Liver (tissue), 10 donors: ENCODE measurements at places on chromosomes 5 and 9.
A peak's percentile ranks its signal among the peaks of the same experiment; 100 is the strongest.

DNA sequence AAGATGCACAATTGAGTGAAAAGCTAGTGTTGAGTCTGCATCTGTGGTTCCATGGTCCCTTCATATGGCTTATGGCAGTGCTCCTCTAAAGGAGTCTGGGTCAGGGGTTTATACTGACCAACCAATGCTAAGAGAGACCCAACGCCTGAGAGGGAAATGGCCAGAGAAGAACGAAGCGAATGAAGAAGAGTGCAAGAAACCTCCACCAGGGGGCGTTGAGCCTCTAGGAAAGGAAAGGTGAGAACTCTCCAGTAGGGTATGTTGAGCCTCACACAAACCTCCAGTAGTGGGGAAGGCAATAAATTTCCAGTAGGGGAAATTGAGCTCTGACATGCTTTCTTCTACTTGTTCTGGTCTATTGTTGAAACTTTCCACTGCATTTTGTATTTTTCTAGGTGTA, 470.6 kb downstream of the PRDM9 start:
- no peaks in the 10 kb centered on the region for H3K36me3 ChIP-seq
- no peak overlapping the region for H3K27ac ChIP-seq
- H3K4me1 ChIP-seq, result no peaks in the 10 kb centered on the region
- no peak for DNase-seq
- H3K4me3 ChIP-seq, result no peak overlapping the region

- no peak for DNase-seq
- H3K27ac ChIP-seq, result no peak overlapping the region
- H3K27me3 ChIP-seq, result no peaks in the 10 kb centered on the region
- no peak overlapping the region for H3K4me3 ChIP-seq
- H3K4me1 ChIP-seq, result peaks cover 20% of the 10 kb centered on the region
These were observed 82.6 kb downstream of the KIAA1958 start for GRCh38 chr9:112569186-112569585.

GRCh38 chr5:109519416-109519815, 109.6 kb upstream of the PJA2 start:
- H3K4me3 ChIP-seq, result no peak overlapping the region
- no peaks in the 10 kb centered on the region for H3K27me3 ChIP-seq
- H3K36me3 ChIP-seq, result no peaks in the 10 kb centered on the region
- no peaks in the 10 kb centered on the region for H3K4me1 ChIP-seq
- H3K27ac ChIP-seq, result no peak overlapping the region

GRCh38 chr9:112037281-112038016, 137.6 kb downstream of the SUSD1 start:
- no peaks in the 10 kb centered on the region for H3K27me3 ChIP-seq
- H3K36me3 ChIP-seq, result no peaks in the 10 kb centered on the region
- no peak overlapping the region for H3K27ac ChIP-seq
- peaks cover 3% of the 10 kb centered on the region for H3K4me1 ChIP-seq
- H3K4me3 ChIP-seq, result no peak overlapping the region

GRCh38 chr9:109466623-109467590, 31.2 kb downstream of the PTPN3 start:
- no peaks in the 10 kb centered on the region for H3K27me3 ChIP-seq
- no peak for DNase-seq
- H3K4me3 ChIP-seq, result no peak overlapping the region
- peaks cover 2% of the 10 kb centered on the region for H3K36me3 ChIP-seq

DNA sequence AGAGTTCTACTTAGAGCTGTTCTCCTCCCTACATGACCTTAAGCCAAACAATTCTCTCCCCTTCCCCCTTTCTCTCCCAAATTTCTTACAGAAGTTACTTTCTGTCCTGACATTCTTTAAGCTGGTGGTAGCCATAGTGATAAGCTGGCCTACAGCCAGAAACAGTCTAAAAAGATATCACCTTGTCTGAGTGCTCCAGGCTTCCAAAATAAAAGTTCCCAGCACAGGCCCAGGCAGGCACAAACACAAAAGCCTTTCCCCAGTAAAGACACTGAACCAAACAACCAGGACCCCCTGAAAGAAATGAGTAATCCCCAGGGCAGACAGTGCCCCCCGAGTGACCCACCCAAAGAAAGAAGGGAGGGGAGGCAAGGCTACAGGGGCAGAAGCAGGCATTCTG, 19.2 kb downstream of the SIL1 start:
- peaks cover 19% of the 10 kb centered on the region for H3K4me1 ChIP-seq
- peak; percentile 45 for DNase-seq
- no peak overlapping the region for H3K27ac ChIP-seq
- H3K4me3 ChIP-seq, result no peak overlapping the region
- no peaks in the 10 kb centered on the region for H3K27me3 ChIP-seq
- H3K36me3 ChIP-seq, result no peaks in the 10 kb centered on the region

DNA sequence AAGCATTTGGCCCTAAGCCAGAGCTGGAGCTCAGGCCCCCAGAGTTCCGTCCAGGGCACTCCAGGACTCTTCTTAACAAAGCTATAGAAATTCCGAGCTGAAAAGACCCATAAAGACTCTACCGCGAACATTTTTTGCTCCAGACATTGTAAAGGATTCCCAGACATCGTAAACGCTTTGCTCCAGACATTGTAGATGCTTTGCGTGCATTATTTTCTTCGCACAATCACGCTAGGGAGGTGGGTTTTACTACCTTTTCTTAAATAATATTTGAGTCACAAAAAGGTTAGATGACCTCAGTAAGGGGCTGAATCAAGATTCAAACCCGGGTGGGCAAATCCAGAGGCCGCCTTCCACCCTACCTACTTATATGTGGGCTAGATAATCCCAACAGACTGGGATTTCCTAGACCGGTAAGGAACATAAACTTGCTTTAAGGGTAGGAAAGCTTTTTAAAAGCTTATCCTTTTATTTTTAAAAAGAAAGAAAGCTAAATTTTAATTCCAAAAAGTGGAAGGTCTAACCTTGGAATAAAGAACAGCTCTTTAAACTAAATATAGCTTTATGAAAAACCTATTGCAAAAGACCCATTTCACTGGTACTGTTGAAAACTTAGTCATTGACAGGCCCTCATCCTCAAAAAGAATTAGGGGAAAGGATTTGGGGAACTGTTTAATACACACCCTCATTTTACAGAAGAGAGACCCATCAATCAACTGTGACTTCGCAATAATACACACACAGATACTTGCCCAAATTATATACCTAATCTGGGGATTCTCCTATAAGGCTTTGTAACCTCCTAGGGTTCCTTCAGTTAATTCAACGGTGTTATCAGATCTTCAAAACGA, 822 bp upstream of the TNIP1 start:
- H3K4me1 ChIP-seq, result peaks cover 13% of the 10 kb centered on the region
- DNase-seq, result no peak
- peak overlapping the region; percentile 56 for H3K4me3 ChIP-seq
- H3K27me3 ChIP-seq, result no peaks in the 10 kb centered on the region
- H3K36me3 ChIP-seq, result no peaks in the 10 kb centered on the region

- no peak overlapping the region for H3K27ac ChIP-seq
- H3K36me3 ChIP-seq, result no peaks in the 10 kb centered on the region
- H3K4me1 ChIP-seq, result peaks cover 22% of the 10 kb centered on the region
- no peak overlapping the region for H3K4me3 ChIP-seq
These were observed 1.5 kb downstream of the FBN2 start for GRCh38 chr5:128536254-128537220.

- H3K27me3 ChIP-seq, result no peaks in the 10 kb centered on the region
- no peak overlapping the region for H3K27ac ChIP-seq
- H3K4me1 ChIP-seq, result no peaks in the 10 kb centered on the region
- no peaks in the 10 kb centered on the region for H3K36me3 ChIP-seq
These were observed 126.8 kb downstream of the SPATA31D1 start for GRCh38 chr9:82115331-82115730.

DNA sequence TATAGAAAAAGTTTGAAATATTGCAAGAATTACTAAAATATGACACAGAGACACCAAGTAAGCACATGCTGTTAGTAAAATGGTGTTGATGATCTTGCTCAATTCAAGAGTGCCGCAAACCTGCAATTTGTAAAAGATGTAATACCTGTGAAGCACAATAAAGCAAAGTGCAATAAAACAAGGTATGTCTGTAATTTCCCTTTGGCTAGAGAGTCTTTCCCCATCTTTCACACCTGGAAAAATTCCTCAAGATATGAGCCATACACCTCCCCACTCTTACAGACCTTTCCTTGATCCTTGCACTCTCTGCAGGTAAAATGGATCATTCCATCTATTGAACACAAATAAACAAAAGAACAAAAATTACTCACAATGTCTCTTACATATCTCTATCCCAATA, 597.8 kb downstream of the EFNA5 start:
- DNase-seq, result no peak
- H3K27ac ChIP-seq, result no peak overlapping the region
- H3K4me3 ChIP-seq, result no peak overlapping the region
- H3K27me3 ChIP-seq, result no peaks in the 10 kb centered on the region
- H3K36me3 ChIP-seq, result no peaks in the 10 kb centered on the region

- H3K4me1 ChIP-seq, result no peaks in the 10 kb centered on the region
- no peak overlapping the region for H3K4me3 ChIP-seq
- no peaks in the 10 kb centered on the region for H3K36me3 ChIP-seq
- no peaks in the 10 kb centered on the region for H3K27me3 ChIP-seq
These were observed 86.6 kb downstream of the BOD1 start for GRCh38 chr5:173529861-173530260.

DNA sequence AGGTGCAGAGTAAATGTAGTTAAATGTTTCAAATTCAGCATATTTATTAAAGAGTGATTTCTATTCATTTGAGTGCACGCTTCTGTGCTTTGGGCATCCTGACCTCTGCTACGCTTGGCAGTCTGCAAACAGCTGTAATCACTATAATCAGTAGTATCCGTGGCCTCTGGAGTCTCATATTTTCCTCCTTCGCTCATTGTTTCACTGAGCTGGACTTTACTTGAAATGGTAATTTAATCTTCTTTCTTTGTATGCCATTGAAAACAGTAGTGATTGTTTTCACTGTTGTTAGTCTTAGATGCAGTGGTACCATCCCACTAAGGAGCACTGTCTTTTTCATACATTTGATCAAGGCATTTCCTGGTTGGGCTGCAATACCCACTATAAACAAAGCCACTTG, 43.5 kb upstream of the CAVIN4 start:
- H3K4me3 ChIP-seq, result no peak overlapping the region
- no peaks in the 10 kb centered on the region for H3K4me1 ChIP-seq
- no peaks in the 10 kb centered on the region for H3K27me3 ChIP-seq
- DNase-seq, result no peak
- H3K27ac ChIP-seq, result no peak overlapping the region

GRCh38 chr9:127088724-127089615, 33.5 kb downstream of the ANGPTL2 start:
- H3K36me3 ChIP-seq, result no peaks in the 10 kb centered on the region
- H3K27ac ChIP-seq, result no peak overlapping the region
- no peak overlapping the region for H3K4me3 ChIP-seq
- no peaks in the 10 kb centered on the region for H3K27me3 ChIP-seq

DNA sequence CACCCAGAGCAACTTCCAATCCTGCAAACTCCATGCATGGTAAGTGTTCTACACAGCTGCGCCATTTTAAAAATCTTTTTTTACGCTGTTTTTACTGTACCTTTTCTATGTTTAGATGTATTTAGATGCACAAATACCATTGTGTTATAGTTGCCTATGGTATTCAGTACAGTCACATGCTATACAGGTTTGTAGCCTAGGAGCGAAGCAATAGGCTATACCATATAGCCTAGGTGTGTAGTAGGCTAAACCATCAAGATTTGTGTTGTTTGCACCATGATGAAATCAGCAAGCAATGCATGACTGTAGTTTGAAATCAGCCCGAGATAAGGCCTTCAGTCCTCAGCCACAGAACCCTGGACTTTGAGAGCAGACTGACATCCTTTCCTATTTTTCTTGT, 101.2 kb downstream of the LIX1 start:
- H3K36me3 ChIP-seq, result no peaks in the 10 kb centered on the region
- DNase-seq, result no peak
- H3K4me1 ChIP-seq, result no peaks in the 10 kb centered on the region
- H3K27ac ChIP-seq, result no peak overlapping the region
- H3K4me3 ChIP-seq, result no peak overlapping the region
- no peaks in the 10 kb centered on the region for H3K27me3 ChIP-seq

GRCh38 chr9:38622288-38622674, 1.9 kb upstream of the ANKRD18A start:
- H3K27ac ChIP-seq, result no peak overlapping the region
- peaks cover 17% of the 10 kb centered on the region for H3K4me1 ChIP-seq
- DNase-seq, result no peak
- no peak overlapping the region for H3K4me3 ChIP-seq
- no peaks in the 10 kb centered on the region for H3K27me3 ChIP-seq
- no peaks in the 10 kb centered on the region for H3K36me3 ChIP-seq

DNA sequence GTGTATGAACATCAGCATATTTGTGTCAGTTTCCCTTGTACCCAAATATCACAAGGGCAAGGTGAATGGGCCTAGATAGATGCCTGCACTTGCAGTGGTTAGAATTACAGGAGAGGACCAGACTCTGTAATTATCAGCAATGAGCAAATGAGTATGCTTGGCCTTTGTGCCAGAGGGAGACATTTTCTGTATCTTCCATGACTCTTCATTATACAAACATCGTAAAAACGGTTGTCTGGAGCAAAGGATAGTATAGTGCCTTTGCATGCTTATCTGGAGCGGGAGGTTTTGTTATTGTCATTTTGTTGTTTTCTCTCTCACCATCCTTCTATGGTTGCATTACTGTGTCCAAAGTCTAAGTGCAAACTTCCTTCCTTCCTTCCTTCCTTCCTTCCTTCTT, 1568.5 kb upstream of the NUDT12 start:
- H3K4me1 ChIP-seq, result peaks cover 11% of the 10 kb centered on the region
- H3K4me3 ChIP-seq, result no peak overlapping the region
- peaks cover 2% of the 10 kb centered on the region for H3K27me3 ChIP-seq
- DNase-seq, result no peak
- no peaks in the 10 kb centered on the region for H3K36me3 ChIP-seq
- H3K27ac ChIP-seq, result no peak overlapping the region

- no peaks in the 10 kb centered on the region for H3K4me1 ChIP-seq
- H3K27ac ChIP-seq, result no peak overlapping the region
- no peaks in the 10 kb centered on the region for H3K27me3 ChIP-seq
- DNase-seq, result no peak
- no peaks in the 10 kb centered on the region for H3K36me3 ChIP-seq
These were observed 89.1 kb upstream of the HAND1 start for GRCh38 chr5:154567155-154567554.

- H3K4me3 ChIP-seq, result no peak overlapping the region
- DNase-seq, result no peak
- no peaks in the 10 kb centered on the region for H3K27me3 ChIP-seq
These were observed 9.7 kb downstream of the GALNT10 start for GRCh38 chr5:154200221-154200620.

DNA sequence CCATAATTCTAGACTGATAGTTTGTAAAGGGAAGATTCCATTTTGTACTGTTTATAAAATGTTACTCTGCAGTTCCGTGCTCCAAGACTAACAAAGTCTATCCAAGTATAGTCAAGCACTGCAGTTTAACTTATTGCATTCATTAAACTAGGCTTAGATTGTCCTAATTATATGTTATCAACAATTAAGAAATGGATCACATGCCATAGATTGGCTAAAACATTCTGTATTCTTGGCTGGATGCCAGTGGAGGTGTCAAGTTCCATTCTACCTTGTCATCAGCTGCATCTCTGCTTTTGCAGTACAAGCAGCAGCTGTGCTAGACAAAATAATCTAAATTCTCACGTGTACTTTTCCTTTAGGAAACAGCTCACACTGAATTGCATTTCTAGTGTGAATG, 69.4 kb upstream of the MEF2C start:
- no peak overlapping the region for H3K27ac ChIP-seq
- H3K36me3 ChIP-seq, result no peaks in the 10 kb centered on the region
- H3K27me3 ChIP-seq, result no peaks in the 10 kb centered on the region
- H3K4me1 ChIP-seq, result no peaks in the 10 kb centered on the region
- no peak for DNase-seq

GRCh38 chr5:39661026-39661779, 236.4 kb upstream of the DAB2 start:
- H3K27ac ChIP-seq, result no peak overlapping the region
- peaks cover 8% of the 10 kb centered on the region for H3K4me1 ChIP-seq
- H3K36me3 ChIP-seq, result no peaks in the 10 kb centered on the region
- H3K4me3 ChIP-seq, result no peak overlapping the region
- no peak for DNase-seq
- no peaks in the 10 kb centered on the region for H3K27me3 ChIP-seq
